ENCODE measurements at places on chromosomes 5 and 9. TPM values are rescaled to one million over a fixed set of nuclear protein-coding genes. Genes with fewer than 3 reads are reported as not detected.

LTC4S gene
- 10.5 TPM for total RNA-seq

PRUNE2 gene
- 7.7 TPM for total RNA-seq

LECT2 gene
- total RNA-seq = not detected

PCDHA4 gene
- total RNA-seq = 0.04 TPM

FAM221B gene
- not detected for total RNA-seq

- no peaks in the 10 kb centered on the region for H3K27me3 ChIP-seq
- H3K4me3 ChIP-seq = no peak overlapping the region
- no peaks in the 10 kb centered on the region for H3K36me3 ChIP-seq
- no peak overlapping the region for H3K27ac ChIP-seq
- H3K4me1 ChIP-seq = no peaks in the 10 kb centered on the region
Observed at GRCh38 chr5:112647428-112647827, 90.3 kb upstream of the APC start.

GRCh38 chr9:109161471-109161870, 5.6 kb downstream of the FRRS1L start:
- no peak overlapping the region for H3K27ac ChIP-seq
- no peaks in the 10 kb centered on the region for H3K27me3 ChIP-seq
- DNase-seq = no peak
- no peak overlapping the region for H3K4me3 ChIP-seq
- no peaks in the 10 kb centered on the region for H3K36me3 ChIP-seq

DNA sequence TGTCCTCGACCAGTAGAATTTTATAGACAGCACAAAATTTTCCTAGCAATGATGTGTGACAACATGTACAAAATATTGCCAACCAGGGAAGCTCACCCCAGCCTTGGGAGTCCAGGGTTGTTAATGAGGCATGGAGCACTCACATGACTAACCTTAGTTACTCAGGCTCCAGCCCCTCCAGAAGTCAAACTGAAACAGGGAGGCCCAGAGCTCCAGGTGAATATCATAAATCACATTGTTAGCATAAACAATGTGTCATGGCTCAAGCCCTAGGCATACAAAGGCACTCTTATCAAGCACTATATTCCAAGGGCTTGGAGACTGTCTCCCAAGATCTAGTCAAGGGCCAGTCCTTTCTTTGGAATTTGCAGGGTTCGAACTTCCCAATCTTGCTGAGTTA, 44.4 kb downstream of the TNFAIP8 start:
- DNase-seq = no peak
- no peaks in the 10 kb centered on the region for H3K36me3 ChIP-seq
- H3K4me1 ChIP-seq = peaks cover 6% of the 10 kb centered on the region
- no peak overlapping the region for H3K4me3 ChIP-seq
- H3K27me3 ChIP-seq = no peaks in the 10 kb centered on the region
- H3K27ac ChIP-seq = no peak overlapping the region

DNA sequence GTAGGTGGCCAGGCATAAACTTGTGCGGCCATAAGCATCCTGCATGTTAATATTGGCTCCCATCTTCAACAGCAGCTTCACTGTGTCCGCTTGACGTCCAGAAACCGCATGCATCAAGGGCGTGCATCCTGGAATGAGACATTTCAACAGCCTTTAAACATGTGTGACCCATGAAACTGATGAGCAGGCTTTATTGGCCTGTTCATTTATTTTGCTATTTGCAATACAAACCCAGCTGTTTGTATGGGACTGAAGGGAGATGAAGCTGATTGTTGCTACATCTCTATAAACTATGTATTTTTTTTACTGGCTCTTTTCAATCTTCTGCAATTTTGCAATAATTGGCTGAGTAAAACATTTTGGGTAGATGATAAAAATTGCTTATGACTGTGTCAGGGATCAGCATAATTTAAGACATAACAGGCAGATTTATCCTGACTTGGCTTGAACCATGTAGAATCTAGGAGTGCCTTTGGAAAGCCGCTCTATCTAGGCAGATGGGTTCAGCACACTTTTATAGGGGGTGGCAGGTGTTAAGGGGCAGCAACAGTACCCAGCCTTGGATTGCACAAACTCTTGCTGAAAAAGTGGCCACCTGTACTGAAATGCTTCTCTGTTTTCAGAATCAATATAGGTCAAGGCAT, 56.9 kb downstream of the ANKRD55 start:
- no peaks in the 10 kb centered on the region for H3K4me1 ChIP-seq
- DNase-seq = peak; percentile 46
- H3K27ac ChIP-seq = peak overlapping the region; percentile 33
- no peaks in the 10 kb centered on the region for H3K27me3 ChIP-seq
- no peaks in the 10 kb centered on the region for H3K36me3 ChIP-seq
- H3K4me3 ChIP-seq = no peak overlapping the region

DNA sequence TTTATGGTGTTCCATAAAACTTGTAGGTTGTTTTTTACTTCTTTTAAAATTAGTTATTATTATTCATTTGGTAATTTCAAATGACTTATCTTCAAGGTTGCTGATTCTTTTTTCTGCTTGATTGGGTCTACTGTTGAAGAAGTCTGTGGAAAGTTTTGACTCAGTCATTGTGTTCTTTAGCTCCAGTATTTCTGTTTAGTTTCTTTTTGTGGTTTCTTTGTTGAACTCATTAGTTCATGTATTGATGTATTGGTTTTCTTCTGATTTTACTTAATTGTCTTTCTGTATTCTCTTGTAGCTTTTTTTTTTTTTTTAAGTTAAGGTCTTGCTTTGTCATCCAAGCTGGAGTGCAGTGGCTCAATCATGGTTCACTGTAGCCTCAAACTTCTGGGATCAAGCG, 345.4 kb upstream of the MEF2C start:
- DNase-seq = no peak
- no peak overlapping the region for H3K4me3 ChIP-seq
- H3K27me3 ChIP-seq = no peaks in the 10 kb centered on the region
- no peak overlapping the region for H3K27ac ChIP-seq
- H3K36me3 ChIP-seq = no peaks in the 10 kb centered on the region

GRCh38 chr5:1405539-1406530, 39.4 kb downstream of the SLC6A3 start:
- no peak overlapping the region for H3K27ac ChIP-seq
- H3K36me3 ChIP-seq = no peaks in the 10 kb centered on the region
- H3K27me3 ChIP-seq = no peaks in the 10 kb centered on the region
- H3K4me1 ChIP-seq = no peaks in the 10 kb centered on the region
- H3K4me3 ChIP-seq = no peak overlapping the region
- DNase-seq = no peak

DNA sequence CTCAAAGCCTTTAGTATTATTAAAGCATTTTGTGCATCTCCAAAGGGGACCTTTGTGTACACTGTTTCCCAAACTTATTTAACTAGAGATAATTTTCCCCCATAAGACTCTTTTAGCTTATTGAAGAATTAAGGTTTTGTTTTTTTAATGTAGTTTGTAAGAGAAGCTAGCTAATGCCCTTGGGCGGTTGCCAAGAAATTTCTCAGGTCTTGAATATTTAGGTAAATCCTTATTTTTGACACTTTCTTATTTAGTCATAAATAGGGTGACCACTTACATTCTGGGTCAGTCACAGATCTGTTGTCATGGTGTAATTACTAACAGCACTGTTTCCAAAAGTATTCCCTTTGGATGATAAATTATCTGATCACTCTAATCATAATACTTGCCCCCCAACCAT, 27.2 kb downstream of the TNFAIP8 start:
- H3K4me3 ChIP-seq = no peak overlapping the region
- no peak for DNase-seq
- peaks cover 19% of the 10 kb centered on the region for H3K4me1 ChIP-seq
- H3K36me3 ChIP-seq = no peaks in the 10 kb centered on the region
- no peaks in the 10 kb centered on the region for H3K27me3 ChIP-seq

DNA sequence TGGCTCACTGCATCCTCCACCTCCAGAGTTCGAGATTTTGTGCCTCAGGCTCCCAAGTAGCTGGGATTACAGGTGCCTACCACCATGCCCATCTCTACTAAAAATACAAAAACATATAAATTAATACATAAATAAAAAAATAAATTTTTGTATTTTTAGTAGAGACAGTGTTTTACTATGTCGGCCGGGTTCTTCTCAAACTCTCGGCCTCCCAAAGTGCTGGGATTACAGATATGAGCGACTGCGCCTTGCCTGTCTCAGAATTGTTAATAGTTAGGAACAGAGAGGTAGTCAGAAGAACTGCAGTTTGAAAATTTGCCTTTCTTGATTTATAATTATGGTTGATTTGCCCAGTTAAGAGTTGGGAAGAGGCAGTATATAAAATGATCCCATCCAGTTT, 2.8 kb downstream of the ATP6V1G1 start:
- no peaks in the 10 kb centered on the region for H3K27me3 ChIP-seq
- peaks cover 28% of the 10 kb centered on the region for H3K36me3 ChIP-seq
- no peak overlapping the region for H3K4me3 ChIP-seq

DNA sequence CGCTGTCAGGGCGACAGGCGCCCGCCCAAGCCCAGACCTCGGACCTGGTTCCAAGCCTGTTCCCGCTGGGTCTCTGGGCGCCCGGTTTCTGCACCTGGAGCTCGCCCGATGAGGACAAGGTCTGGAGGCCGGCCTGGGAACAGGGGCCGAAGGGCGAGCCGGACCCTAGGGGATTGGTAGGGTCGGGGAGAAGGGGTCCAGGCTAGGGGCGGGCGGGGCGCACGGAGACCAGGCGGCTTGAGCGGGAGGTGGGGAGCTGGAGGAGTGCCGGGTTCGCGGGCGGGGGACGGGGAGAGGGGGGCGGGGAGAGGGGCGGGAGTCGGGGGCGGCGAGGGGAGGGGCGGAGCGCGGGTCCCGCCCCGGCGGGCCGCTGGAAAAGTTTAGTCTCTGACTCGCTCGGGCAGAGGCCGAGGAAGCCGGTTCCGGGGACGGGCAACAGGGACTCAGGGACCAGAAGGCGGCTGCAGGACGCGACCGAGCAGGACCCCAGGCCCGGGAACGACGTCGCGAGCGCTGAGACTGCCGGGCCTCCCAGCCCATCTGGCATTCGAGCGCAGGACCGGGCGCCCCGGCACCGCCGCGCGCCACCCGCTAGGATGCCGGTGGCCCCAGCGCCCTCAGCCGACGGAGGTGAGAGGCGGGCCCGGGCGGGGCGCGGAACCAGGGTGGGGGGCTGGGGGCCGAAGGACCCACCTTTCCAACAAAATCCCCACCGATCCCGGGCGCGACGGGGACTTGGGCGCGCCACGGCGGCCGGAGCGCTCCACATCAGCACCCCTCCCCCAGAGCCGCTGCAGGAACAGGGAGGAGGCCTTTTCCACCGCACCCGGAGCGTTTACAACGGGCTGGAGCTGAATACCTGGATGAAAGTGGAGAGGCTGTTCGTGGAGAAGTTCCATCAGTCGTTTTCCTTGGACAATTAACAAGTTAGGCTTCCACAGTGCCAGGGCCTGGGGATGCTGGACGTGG, at the start of gene S1PR3:
TSS of gene S1PR3 (plus strand) at position 403 of the 969 bp plus-strand sequence. CDS start 9,733 bp downstream, outside the sequence.
- DNase-seq = peak; percentile 81
- H3K4me1 ChIP-seq = peaks cover 38% of the 10 kb centered on the region
- peak within 1 kb of the TSS; percentile 71 for H3K4me3 ChIP-seq

DNA sequence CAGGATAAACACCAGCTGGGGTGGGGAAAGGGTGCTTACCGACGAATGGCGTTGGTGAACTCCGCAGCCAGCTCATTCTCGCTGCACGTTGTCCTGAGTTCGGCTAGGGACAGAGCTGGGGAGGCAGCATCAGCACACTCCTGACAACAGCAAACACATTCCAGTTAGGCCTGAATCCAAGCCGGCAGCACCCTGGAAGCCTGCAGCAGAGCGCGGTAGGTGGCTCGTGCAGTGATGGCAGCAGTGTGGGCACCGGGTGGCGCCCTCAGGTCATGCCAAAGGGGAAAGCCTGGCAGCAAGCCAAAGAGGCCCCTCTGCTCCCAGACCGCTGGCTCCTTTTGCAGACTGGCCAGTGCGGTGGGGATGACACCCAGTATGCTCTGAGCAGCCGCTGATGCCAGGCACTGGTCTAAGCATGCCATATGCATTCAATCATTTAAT, 66.9 kb downstream of the DCP2 start:
- no peaks in the 10 kb centered on the region for H3K27me3 ChIP-seq
- peak overlapping the region; percentile 43 for H3K27ac ChIP-seq
- DNase-seq = peak; percentile 84
- H3K36me3 ChIP-seq = peaks cover 45% of the 10 kb centered on the region

- no peak overlapping the region for H3K27ac ChIP-seq
- no peaks in the 10 kb centered on the region for H3K4me1 ChIP-seq
- no peaks in the 10 kb centered on the region for H3K27me3 ChIP-seq
- H3K4me3 ChIP-seq = no peak overlapping the region
- H3K36me3 ChIP-seq = no peaks in the 10 kb centered on the region
- DNase-seq = no peak
Observed at GRCh38 chr5:12615141-12615820, 711.0 kb upstream of the CTNND2 start.

- H3K36me3 ChIP-seq = no peaks in the 10 kb centered on the region
- no peaks in the 10 kb centered on the region for H3K4me1 ChIP-seq
- peak; percentile 79 for DNase-seq
- no peak overlapping the region for H3K27ac ChIP-seq
Observed at GRCh38 chr9:63816751-63817621, 1468.0 kb downstream of the FOXD4L5 start.

DNA sequence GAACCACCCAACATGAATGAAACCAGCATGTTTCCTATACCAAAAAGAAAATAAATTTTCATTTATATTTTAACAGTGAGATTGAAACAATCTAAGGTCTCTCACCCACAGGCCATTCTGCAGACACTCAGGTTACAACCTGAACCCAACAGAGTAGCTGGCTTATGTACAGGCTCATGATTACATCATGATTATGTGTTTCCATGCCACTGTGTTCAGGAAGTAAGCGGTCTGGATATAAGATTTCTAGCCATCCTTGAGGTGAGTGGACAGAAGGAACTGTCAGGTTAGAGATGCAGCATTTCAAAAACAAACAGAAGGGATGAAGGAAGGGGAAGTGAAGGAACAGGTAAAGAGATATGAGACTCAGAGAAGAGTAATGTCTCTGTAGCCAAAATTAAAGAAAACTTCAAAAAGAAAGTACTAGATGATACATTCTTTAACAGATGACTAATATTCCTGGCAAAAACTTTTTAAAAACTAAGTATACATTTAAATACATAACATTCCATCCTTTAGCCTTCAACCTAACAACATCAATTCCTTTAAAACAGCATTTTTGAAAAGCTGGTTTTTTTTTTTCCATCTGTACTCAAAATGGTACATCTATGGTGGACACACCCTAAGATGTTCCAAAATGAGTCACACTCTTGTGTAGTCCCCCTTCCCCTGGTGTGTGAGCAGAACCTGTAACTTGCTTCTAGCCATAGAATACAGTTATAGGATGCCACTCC, 119.8 kb downstream of the LPAR1 start:
- H3K4me3 ChIP-seq = no peak overlapping the region
- no peaks in the 10 kb centered on the region for H3K27me3 ChIP-seq
- no peak for DNase-seq
- peaks cover 27% of the 10 kb centered on the region for H3K4me1 ChIP-seq
- H3K36me3 ChIP-seq = no peaks in the 10 kb centered on the region
- H3K27ac ChIP-seq = no peak overlapping the region

GRCh38 chr9:108466304-108466703, 389.5 kb downstream of the ACTL7B start:
- DNase-seq = no peak
- no peaks in the 10 kb centered on the region for H3K36me3 ChIP-seq
- no peak overlapping the region for H3K27ac ChIP-seq
- H3K4me1 ChIP-seq = no peaks in the 10 kb centered on the region
- no peaks in the 10 kb centered on the region for H3K27me3 ChIP-seq
